ENCODE measurements at places on chromosomes 2 and 18.

GRCh38 chr2:102273619-102274211 is 37.6 kb upstream of the IL1RL1 start:
- DNase-seq = no peak

GRCh38 chr18:76977684-76978232 is 154.8 kb downstream of the MBP start:
- DNase-seq = no peak

DNA sequence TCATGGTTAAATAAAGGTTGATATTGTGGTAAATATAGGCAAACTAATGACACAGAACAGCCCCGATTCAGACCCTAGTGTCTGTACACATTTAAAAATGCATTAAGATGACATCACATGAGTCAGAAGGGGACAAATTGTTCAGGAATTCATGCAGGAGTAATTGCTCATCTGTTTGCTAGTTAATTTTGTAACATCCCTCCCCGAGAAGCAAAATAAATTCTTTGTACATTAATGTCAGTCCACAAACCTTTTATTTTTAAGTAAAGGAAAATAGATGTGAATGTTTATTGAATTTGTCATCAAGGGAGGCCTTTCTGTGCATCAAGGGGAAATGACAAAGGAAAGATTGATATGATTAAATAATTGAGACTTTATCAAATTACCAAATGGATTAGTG is 69.9 kb downstream of the SH3BP4 start:
- DNase-seq = no peak

- DNase-seq = no peak
Measured at GRCh38 chr2:204913312-204913711, 368.0 kb downstream of the PARD3B start.

GRCh38 chr2:137677466-137677865 is 286.8 kb upstream of the HNMT start:
- DNase-seq = no peak

GRCh38 chr2:113278073-113278741 is 514 bp downstream of the PAX8 start:
- DNase-seq = no peak

DNA sequence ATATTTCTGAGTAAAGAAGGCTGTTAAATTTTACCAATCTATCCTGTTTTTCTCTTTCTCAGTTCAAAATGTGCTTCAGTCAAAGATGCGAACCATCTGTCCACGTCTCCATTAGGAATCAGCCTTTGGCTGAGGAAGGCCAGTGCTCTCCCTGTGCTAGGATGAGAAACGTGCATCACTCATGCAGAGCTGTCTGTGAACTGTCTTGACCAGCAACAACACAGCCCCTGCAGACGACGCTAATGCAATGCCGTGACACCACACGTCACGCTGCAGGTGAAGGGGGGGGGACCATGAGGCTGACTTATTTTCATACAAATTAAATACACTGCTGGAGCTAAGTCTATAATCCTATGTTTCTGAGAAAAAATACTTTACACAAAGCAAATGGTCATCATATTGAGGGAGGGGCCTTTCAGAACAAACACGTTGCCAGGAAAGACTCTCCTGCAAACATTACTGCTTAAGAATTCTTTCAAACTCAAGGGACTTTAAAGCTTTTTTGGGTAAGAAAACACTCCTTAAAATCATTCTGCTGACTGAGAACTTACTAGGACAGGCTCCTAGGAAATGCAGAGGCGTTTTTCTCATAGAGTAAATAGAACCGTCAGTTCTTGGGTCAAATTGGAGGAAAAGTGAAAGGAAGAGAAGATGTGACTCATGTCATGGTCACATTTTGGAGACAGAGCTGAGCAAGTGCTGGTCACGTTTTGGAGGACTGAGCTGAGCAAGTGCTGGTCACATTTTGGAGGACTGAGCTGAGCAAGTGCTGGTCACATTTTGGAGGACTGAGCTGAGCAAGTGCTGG is 97.0 kb downstream of the MBP start:
- no peak for DNase-seq

All from stimulated activated CD4-positive, alpha-beta T cell treated with anti-CD3 and anti-CD28 coated beads, TNF-alpha, amount 100 ng/mL, for 48 hours (primary cell).